Stimulated activated CD8-positive, alpha-beta memory T cell treated with anti-CD3 and anti-CD28 coated beads, Interleukin-15, amount 100 ng/mL, for 4 hours (primary cell): ENCODE measurements at places on chromosomes 7 and 10.

DNA sequence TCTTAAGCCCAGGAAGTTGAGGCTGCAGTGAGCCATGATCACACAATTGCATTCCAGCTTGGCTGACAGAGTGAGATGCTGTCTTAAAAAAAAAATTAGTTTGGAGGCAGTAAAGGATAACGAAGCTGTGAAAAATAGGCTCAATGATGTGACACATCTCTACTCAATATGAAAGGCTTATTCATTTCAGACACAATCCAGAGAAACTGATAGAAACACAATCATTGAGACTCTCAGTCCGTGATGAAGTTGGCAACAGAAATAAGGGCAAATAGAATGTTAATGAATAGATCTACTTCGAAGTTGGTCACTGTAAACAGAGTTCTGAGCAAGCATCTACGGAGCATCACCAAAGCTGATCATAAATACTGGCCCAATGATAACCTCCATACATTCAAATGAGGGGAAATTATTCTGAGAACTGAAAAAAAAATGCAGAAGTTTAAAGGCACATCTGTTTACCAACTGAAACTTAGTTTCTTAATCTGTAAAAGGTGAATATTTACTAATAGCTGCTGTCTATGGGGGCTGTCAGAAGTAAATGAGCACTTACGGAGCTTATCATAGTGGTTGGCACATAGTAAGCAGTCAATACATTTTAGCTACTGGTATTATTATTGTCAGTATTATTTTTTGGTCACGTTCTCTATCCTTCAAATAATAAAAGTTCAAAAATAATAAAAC is 70.4 kb downstream of the AKR1B1 start:
- no peak for DNase-seq

DNA sequence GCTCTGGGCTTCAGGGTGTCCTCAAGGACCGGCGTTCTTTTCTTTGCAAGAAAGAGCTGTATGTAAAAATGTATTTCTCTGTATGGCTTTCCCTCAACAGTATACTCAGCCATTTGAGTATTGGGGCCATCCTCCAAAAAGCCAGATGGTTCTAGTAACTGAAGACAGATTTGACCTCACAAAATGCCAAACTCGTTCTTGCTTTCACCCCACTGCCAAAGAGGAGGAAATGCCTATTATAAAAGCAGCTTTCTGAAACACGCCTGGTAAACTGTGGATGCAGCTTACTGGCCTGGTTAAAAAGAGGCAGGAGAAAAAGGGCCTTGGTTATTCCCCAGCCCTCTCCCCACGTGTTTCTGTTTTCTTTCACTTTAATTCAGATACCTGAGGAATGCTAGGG is 7.7 kb upstream of the HTR5A start:
- DNase-seq, result no peak

- no peak for DNase-seq
Measured at GRCh38 chr7:157434701-157435100, 97.9 kb downstream of the DNAJB6 start.

GRCh38 chr10:91694170-91694794 is 61.4 kb upstream of the PPP1R3C start:
- no peak for DNase-seq

DNA sequence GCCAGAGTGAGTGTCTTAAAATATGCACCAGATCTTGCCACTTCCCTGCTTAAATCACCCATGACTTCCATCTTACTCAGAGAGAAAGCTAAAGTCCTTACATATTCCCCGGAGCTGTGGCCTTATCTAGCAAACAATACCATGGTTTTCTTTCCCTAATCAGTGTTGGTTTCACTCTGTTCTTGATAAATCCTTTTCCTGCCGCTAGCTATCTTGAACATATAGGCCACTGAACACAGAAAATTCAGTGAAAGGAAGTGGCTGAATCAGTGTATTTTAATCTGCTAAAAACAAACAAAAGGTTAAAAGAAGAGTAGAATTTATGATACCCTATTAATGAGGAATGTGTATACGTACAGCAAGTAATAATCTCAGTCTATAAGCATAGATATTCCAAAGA is 42.0 kb upstream of the JAZF1 start:
- DNase-seq, result no peak

DNA sequence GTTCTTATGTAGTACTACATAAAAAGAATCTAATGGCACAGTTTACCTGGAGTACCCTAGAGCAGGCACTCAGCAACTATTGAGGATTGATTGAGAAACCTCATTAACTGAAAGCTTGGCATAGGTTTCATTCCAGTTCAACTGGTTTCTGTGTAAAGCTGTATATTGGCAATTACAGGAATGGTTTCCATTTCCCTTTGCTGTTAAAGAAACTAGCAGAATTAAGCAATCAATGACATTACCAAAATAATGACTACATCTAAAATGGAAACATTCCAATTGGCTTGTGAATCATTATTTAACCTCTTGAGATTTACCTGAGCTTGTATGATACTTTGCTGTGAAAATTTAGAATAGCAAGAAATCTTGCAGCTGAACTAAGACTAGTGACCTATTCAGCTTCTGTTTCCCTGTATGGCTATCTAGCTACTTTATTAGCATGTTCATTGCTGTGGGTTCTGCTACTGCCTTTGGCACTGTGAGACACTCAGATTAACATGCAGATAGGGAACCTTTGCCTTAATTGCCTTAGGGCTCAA is 33.5 kb upstream of the CADPS2 start:
- DNase-seq, result no peak

DNA sequence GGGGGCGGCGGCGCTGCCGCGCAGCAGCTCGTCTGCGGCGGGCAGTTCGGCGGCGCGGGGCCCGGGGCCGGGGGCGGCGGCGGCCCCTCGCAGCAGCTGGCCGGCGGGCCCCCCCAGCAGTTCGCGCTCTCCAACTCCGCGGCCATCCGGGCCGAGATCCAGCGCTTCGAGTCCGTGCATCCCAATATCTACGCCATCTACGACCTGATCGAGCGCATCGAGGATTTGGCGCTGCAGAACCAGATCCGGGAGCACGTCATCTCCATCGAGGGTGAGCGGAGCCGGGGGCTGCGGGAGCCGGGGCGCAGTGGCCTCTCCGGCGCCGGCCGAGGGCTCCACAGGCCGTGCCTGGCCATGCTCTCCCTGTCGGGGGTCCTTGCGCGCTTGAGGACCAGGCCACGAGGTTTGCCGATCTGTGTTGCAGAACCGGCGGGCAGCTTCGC is 548 bp downstream of the AGAP3 start:
- no peak for DNase-seq

DNA sequence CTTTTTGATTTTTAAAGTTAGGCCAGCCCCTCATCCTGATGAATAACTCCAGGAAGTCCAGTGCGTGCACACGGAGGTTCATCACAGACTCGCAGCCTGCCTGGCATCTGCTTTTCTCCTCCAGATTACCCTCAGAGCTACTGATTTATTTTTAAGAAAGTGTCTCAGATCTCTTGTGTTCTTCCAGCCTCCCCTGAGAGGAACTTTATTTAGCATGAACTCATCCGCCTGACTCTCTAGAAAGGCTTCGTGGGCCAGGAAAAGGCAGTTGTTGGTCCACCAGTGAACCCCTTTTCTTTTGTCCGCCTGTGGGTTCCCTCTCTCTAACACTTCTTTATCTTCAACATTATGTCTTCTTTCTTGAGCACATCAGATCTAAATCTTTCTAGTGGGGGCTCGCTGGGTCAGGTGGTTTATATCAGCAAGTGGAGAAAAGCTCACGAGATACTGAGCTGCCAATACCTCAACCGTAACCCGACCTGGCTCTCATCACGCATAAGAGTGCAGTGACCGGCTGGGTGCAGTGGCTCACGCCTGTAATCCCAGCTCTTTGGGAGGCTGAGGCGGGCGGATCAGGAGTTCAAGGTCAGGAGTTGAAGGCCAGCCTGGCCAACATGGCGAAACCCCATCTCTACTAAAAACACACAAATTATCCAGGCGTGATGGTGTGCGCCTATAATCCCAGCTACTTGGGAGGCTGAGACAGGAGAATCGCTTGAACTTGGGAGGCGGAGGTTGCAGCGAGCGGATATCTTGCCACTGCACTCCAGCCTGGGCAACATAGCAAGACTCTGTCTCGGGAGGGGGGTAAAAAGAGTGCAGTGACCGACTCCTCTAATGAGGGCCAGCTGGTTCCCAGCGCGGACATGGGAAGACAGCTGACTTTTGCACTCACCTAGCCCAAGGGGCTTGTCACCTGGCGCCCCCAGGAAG is 162.3 kb downstream of the CCDC3 start:
- DNase-seq, result no peak

DNA sequence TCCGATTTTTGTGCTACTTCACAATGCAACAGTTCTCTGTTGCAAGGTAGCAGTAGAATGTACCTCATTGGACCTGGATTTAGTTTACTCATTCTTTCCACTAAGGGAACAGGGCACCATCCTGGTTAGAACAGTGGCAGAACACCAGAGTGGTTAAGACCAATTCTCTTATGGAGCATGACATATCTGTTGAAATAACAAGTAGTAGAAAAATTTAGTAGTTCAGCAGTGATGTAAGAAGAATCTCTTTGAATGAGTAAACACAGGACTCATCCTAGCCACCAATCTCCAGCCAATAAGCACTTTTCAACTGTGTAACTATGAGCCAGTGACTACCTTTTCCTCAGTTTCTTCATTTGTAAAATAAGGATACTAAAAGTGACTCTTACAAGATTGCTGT is 2.4 kb downstream of the ANKRD22 start:
- DNase-seq, result no peak
